ENCODE measurements at places on chromosomes 2 and 18. TPM values are rescaled to one million over a fixed set of nuclear protein-coding genes. Genes with fewer than 3 reads are reported as not detected.

The SLC9A2 gene
- total RNA-seq: under 0.01 TPM

The EVX2 gene
- total RNA-seq: not detected

The OSBPL6 gene
- 11.8 TPM for total RNA-seq

The AMMECR1L gene
- total RNA-seq: 32.5 TPM

The NPPC gene
- not detected for total RNA-seq

The ALPI gene
- total RNA-seq: not detected

The ABCG8 gene
- under 0.01 TPM for total RNA-seq

The HAUS1 gene
- total RNA-seq: 18.7 TPM

The RAB17 gene
- 2.4 TPM for total RNA-seq

The MC4R gene
- total RNA-seq: under 0.01 TPM

The AOX1 gene
- 15.7 TPM for total RNA-seq

The TUBA4B gene
- total RNA-seq: not detected

The CXCR2 gene
- not detected for total RNA-seq

The SLC8A1 gene
- total RNA-seq: 3.7 TPM

The FAM161A gene
- 0.90 TPM for total RNA-seq

The MEP1B gene
- total RNA-seq: not detected

The COL6A3 gene
- 0.64 TPM for total RNA-seq

The CHMP1B gene
- total RNA-seq: 140 TPM

The SERPINB3 gene
- 22.4 TPM for total RNA-seq

The REG3G gene
- total RNA-seq: not detected

The TBC1D8 gene
- total RNA-seq: 25.3 TPM

The IL1R2 gene
- total RNA-seq: not detected

The SNORC gene
- total RNA-seq: 0.53 TPM

The KYNU gene
- 31.4 TPM for total RNA-seq

The ANKRD30BL gene
- not detected for total RNA-seq

The NTSR2 gene
- not detected for total RNA-seq

The ANKRD36 gene
- 11.0 TPM for total RNA-seq

The NLRC4 gene
- 0.53 TPM for total RNA-seq

The M1AP gene
- total RNA-seq: 1.0 TPM

The UCN gene
- 0.51 TPM for total RNA-seq

The HOXD8 gene
- total RNA-seq: not detected

The MOCOS gene
- total RNA-seq: 37.0 TPM

The SYT4 gene
- total RNA-seq: not detected

The BMP10 gene
- not detected for total RNA-seq

The TANC1 gene
- total RNA-seq: 29.5 TPM

The TANK gene
- 68.7 TPM for total RNA-seq

The WDPCP gene
- 3.2 TPM for total RNA-seq

The TSPYL6 gene
- not detected for total RNA-seq

The ARL4C gene
- 7.8 TPM for total RNA-seq

The BCL2L11 gene
- 3.7 TPM for total RNA-seq

The AQP12A gene
- total RNA-seq: not detected

The AFF3 gene
- not detected for total RNA-seq

The NCKAP5 gene
- total RNA-seq: 0.26 TPM

The CHRNG gene
- not detected for total RNA-seq

The CYRIA gene
- total RNA-seq: 4.1 TPM

The TRIP12 gene
- 170 TPM for total RNA-seq

The AQP12B gene
- not detected for total RNA-seq

The TOGARAM2 gene
- not detected for total RNA-seq

The GNAL gene
- total RNA-seq: 8.8 TPM

The COL5A2 gene
- 9.3 TPM for total RNA-seq

The EDAR gene
- under 0.01 TPM for total RNA-seq

The ZNF24 gene
- total RNA-seq: 28.5 TPM

The GKN1 gene
- total RNA-seq: not detected

The CLEC4F gene
- not detected for total RNA-seq

The CRYGD gene
- total RNA-seq: not detected

The ALPG gene
- not detected for total RNA-seq

The ARHGAP25 gene
- total RNA-seq: 0.77 TPM

The EMX1 gene
- total RNA-seq: 0.26 TPM

The FAM228A gene
- total RNA-seq: not detected
